Stimulated activated CD4-positive, alpha-beta T cell treated with anti-CD3 and anti-CD28 coated beads, Interleukin-4, amount 100 ng/mL, for 1 hour (primary cell): ENCODE measurements at places on chromosomes 7 and 10.

- no peak for DNase-seq
Observed at GRCh38 chr10:92571649-92572048, 2.2 kb downstream of the IDE start.

DNA sequence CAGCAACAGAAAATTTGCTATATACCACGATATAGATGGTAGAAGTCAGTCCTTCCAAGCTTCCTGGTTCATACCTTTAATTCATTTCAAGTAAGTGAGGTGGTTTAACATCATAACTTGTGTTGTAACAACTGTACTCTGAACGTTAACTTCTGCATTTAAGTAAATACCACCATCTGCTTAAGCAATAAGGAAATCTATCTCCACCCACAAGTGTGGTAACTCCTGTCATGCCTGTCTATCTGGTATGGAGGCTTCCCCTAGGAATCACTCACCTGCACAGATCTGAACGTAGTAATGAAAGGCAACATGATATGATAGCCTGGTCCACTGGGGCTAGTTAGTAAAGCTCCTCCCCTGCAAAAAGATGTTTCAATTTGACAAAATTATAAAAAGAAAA lies 2.3 kb downstream of the ERLIN1 start:
- DNase-seq: no peak

GRCh38 chr10:514137-514671 lies 175.3 kb downstream of the DIP2C start:
- DNase-seq: no peak

GRCh38 chr7:77329466-77330168 lies 86.5 kb downstream of the GSAP start:
- DNase-seq: no peak
